ENCODE measurements at places on chromosomes 13 and 19.

GRCh38 chr13:49584771-49585182 is 581 bp downstream of the RCBTB1 start:
- peak; percentile 10 for DNase-seq

DNA sequence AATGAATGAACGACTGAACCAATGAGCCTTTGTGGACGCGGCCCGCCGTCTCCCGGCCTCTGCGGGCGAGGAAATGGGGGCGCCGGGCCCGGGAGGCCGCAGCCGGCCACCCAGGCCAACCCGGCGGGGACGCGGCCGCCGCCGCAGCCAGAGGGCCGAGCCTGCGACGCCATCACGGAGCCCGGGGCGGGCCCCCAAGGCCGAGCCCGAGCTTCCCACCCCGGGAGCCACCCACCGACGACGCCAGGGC is 216 bp downstream of the SUGP2 start:
- DNase-seq = no peak

DNA sequence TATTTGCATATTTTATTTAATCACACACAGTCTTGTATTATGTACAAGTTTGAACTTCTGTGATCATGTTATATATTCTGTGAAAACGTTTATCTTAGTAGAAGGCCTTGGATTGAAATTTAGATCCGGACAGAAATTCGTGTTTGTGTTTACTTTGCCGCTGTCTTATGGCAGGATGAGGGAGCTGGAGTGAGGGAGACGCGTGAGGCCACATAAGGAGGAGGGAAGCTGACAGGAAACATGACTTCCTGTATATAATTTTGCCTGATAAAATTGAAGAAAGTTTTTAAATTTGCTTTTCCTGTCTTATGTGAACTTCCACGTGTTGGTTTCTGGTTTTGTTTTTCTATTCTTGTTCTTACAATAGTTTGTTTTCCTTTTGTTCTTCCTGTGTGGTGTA is 200.2 kb downstream of the MTUS2 start:
- DNase-seq = no peak

GRCh38 chr19:18762125-18763023 is 28.7 kb downstream of the COMP start:
- peak; percentile 43 for DNase-seq

GRCh38 chr19:52957591-52957990 is 5.1 kb downstream of the ZNF816 start:
- DNase-seq = no peak

DNA sequence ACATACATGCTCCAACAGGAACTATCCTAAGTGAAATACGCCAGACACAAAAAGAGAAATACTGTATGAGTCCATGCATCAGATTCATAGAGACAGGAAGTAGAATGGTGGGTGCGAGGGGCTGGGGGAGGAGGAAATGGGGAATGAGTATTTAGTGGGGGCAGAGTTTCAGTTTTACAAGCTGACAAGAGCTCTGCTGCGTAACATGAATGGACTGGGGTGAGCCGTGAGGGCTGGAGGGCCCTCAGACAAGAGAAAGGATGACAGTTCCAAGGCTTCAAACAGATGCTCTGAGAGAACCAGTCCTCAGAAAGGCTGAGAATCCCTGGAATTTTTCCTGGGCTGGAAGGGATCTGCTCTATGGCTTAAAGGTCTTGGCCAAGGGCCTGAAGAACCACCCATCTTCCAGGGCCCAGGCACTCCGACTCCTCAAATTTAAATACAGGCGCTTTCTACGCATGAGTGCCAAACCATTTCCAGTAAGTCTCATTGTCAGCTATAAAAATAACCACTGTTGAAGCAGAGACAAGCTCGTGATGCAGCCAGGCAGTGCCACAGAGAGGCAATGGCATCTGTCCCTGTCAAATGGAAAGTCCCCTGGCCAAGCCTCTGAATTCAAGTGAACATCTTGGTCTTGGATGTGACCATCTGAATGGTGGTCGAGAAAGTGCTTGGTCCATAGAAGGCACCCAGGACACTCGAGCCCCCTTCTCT is 17.5 kb downstream of the KLF2 start:
- no peak for DNase-seq

DNA sequence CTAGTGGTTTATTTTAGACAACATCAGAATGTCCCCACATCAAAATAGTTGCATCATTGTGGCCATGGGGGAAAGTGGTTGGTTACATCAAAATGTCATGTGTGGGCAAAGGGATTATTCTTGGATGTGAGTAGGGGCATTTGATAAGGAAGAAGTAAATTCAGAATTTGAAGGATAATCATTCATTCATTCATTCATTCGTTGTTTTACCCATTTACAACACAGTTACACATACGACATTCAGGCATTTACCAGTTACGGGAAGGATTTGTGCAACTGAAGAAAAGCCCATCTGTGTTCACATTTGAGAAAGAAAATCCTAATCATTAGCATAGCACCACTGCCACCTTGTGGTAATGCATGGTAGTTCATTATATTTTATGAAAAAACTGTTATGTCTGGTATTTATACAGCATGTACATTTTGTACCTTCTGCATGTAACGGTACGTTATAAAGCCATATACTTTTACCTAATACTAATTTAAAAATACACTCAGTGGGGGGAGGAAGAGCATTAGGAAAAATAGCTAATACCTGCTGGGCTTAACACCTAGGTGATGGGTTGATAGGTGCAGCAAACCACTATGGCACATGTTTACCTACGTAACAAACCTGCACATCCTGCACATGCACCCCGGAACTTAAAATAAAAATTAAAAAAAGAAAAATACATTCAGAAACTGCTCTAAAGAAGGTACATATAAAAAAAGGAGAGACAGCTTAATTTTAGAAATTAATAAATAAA is 62.1 kb downstream of the DGKH start:
- DNase-seq = peak; percentile 84

DNA sequence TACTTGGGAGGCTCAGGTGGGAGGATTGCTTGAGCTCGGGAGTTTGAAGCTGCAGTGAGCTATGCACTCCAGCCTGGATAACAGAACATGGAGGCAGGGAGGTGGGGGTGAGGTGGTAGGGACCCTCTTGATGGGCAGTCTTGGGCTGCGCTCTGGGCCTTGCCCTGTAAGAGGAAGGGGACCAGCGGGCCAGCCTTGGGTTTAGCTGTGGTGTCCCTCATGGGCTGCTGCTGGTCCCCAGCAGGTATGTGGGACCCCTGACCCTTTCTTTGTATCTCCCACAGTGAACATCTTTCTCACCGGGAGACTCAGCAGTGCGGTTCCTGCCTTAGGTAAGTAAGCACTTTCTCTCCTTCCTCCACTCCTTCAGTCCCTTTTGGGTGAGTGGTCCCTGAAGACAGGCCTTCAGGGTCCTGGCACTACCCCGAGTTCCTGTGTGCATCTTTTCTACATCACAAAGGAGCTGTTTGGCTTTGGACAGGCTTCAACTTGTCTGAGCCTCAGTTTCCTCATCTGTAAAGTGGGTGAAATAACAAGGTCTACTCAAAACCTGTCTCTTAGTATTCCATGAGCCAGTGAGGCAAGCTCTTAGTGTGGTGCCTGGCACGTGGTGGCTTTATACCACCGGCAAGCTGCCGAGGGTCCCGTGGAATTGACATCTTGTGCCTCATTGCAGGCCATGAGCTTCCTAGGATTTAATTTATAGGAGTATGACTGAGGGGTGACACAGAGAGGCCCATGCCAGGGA is 2.5 kb downstream of the LRP3 start:
- DNase-seq = no peak

DNA sequence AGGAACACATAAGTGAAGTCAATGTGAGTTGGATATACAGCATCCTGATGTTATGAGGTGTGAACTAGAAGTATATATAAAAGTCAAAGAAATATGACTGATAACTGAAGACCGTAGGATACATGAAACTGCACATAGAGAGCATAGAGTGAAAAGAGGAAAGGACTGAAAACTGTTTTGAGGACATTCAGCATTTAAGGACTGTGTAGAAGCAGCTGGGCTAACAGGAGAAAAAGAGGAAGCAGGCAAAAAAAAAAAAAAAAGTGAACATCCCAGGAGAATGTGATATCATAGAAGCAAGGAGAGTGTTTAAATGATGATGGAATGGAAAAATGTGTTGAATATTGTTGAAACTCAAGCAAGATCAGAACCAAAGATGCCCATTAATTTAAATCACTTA is 363.5 kb downstream of the PCDH20 start:
- DNase-seq = no peak

DNA sequence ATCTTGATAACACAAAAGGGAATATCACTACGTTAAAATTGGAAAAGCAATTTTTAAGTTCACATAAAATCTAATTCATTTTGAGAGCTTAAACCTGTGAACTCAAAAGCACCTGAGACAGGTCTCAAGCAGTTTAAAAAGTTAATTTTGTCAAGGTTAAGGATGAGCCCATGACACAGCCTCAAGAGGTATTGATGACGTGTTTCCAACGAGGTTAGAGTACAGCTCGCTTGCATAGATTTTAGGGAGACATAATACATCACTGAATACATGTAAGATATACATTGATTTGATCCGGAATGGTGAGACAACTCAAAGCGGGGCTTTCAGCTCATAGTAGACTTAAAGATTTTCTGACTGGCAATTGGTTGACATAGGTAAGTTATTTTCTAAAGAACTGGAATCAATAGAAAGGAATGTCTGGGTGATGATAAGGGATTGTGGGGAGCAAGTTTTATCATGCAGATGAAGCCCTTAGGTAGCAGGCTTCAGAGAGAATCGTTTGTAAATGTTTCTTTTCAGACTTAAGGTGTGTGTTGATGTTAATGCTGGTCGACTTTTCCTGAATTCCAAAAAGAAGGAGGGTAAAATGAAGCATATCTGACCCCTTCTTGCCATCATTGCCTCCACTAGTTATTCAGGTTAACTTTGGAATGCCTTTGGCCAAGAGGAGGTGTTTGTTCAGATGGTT is 2890.6 kb downstream of the PCDH9 start:
- DNase-seq = no peak

DNA sequence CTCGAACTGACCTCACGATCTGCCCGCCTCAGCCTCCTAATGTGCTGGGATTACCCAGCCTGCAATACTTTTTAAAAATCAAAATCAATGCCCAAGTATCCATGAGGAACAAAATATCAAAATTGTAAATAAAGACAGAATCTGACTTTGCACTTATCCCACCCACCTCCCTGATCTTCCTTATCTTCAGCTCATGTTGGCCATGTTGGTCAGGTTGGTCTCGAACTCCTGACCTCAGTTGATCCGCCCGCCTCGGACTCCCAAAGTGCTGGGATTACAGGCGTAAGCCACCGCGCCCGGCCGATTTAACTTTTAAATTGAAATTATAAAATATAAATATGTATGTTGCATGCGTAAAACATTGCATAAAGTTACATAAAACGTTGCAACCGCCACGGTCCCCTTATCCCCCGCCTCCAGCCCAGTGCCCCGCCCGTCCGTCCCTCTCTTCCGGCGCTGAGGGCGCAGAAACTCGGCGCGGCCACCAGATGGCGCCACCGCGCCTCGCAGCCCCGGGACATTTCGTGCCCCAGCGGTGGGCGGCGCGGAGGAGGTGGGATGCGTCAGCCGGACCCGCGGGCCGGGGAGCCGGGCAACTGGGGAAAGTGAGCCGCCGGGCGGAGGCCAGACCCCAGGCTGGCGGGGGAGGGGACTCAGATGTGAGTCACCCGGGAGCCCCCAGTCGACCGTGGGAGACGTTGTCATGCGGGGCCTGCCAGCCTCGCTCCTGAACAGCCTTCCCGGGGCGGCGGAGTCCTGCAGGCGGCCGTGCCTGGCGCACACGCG is 1.5 kb upstream of the GADD45B start:
- DNase-seq = peak; percentile 86

DNA sequence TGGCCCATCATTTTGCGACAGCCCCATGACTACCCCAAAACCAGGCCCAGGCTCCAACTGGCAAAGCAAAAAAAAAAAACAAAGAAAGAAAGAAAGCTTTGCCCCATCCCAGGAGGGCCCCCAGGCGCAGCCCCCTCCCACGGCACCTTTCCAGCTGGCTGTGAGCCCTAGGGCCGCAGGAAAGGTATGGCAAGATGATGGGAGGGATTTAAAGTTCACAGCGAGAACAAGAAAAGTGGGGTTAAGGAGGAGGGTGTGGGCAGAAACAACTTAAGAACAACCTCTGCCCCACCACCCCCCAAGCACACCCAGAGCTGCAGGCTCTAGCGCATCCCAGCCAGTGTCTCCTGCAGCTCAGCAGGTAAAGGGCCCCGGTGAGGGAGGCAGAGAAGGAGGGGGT is at the start of gene CYP2F1:
CYP2F1 (plus strand) TSS at position 301 of the 400 bp plus-strand sequence. CDS start 1,757 bp downstream, outside the sequence.
- no peak for DNase-seq

- DNase-seq = peak; percentile 2
Measured at GRCh38 chr19:23774524-23774971, 15.9 kb upstream of the ZNF681 start.

DNA sequence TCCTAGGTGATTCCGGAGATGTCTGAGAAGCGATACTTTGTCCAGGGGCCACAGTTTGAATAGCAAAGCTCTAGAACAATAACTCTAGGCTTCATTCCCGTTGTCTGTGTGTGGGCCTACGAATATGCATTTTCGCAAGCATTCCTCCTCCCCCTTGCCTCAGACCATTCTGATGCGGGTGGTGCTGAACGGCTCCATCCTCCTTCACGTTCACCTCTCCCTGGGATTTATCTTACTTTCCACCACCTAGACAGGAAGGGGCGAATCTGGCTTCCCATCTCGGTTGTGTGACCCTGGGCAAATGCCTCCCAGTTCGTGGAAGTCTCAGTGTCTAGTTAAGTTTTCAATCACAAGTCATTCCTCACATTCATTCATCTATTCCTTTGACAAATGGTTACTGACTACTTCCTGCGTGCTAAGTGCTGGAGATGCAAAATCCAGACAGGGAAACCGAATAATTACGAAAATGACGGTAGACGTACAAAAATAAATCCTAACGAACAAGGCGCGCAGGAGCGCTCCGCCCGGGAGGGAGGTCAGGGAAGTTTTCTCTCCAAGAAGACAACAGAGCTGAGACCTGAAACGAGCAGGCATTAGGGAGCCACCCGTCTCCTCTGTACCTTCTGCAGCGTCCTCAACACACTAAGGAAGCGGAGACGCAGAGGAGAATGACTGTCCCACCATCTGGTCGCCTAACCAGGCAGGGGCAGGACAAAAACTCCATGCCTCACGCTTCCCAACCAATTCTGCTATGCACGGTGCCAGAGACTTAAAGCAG is 1.3 kb upstream of the CNOT3 start:
- DNase-seq = peak; percentile 19

All from fibroblast of mammary gland (primary cell).